ENCODE measurements at places on chromosomes 4 and X.

DNA sequence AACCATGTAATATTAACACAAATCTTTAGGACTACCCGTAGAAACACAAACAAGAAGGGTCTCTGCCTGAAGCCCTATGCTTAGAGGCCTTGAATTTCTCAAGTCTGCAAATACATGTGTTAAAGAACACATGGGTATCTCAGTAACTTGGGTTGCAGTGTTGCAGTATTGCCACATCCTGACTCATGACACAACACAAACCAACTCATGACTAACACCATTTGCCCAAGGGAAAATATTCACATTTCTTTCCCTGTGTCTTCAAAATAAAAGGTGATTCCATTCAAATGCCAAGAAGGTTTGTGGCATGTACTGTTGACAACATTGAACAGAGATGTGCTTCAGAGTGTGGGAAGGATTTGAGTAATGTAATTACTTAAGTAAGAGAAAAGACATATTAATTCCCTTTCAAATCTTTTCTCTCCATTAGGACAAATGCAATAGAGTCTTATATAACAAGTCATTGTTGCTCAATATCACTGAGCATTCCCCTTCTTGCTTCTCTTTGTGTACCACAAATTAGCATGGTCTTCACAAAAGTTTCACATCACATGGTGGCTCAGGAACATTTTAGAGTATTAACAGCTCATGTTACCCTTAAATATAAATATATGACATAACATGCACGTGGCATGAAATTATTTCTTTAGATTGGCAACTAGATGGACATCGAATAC is 487.1 kb downstream of the STPG2 start:
- DNase-seq = peak; percentile 1

GRCh38 chr4:64893205-64893604 is 484.0 kb upstream of the TECRL start:
- no peak for DNase-seq

DNA sequence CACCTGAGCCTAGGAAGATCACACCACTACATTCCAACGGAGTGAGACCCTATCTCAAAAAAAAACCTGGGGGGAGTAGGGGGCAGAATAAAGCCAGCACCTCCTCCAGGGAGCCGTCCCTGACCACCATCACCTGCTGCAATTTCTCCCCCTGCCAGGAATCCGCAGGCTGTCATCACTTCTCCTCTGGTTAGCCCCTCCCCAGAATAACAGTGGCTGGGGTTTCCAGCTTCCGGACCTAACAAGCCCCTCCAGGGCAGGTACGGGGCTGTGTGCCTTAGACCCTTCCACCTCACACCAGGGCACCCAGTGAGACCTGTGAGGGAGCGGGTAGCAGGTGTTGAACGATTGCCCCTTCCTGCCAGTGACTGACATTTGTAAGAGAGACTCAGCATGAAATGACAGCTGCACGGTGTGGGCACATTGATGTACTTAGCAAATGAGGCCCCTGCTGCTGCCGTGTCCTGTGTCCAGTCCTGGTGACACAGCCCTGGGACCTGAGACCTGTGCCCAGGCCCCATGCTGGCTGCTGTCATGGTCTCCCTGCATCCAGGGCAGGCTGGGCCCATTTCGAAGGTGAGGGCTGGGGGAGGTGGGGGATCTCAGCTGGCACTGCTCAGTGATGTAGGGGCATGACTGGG is 6.7 kb upstream of the WFS1 start:
- DNase-seq = no peak

- no peak for DNase-seq
Observed at GRCh38 chr4:187983746-187984145, 11.8 kb upstream of the ZFP42 start.

- peak; percentile 52 for DNase-seq
Observed at GRCh38 chrX:31223817-31224216, 152.0 kb upstream of the FTHL17 start.

- no peak for DNase-seq
Observed at GRCh38 chr4:69196209-69196965, 18.2 kb downstream of the UGT2B11 start.

DNA sequence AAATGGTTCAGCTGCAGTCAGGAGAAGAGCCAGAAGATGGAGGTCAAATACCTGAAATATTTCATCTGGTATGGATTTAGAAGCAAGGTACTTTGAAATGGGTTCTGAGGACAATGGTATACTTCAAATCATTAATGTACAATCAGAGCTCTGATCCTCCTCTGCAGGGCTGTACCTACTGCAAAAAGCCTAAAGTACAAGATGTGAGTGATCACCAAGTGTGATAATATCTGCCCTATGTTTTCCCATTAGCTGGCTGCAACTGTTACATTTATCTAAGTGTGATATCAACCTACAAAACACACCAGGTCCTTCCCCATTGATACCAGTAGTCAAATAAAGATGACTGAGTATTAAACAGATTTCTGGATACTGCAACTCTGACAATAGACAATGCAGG is 25.1 kb downstream of the HDX start:
- no peak for DNase-seq

DNA sequence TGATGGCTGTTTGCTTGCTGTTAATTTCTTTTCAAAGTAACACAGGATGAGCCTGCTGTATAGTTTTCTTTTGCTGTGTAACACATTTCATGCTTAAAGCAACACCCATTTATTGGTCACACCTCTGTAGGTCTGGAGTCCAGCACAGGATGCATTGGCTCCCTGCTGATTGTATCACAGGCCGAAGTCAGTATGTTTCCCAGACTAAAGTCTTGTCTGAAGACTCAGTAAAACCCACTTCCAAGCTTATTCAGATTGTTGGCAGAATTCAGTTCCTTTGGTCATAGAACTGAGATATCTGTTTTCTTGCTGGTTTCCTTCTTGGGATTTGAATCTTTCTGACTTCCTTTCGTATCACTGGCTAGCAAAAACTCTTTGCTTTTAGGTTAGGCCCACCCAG is 54.3 kb downstream of the LRP2BP start:
- no peak for DNase-seq

DNA sequence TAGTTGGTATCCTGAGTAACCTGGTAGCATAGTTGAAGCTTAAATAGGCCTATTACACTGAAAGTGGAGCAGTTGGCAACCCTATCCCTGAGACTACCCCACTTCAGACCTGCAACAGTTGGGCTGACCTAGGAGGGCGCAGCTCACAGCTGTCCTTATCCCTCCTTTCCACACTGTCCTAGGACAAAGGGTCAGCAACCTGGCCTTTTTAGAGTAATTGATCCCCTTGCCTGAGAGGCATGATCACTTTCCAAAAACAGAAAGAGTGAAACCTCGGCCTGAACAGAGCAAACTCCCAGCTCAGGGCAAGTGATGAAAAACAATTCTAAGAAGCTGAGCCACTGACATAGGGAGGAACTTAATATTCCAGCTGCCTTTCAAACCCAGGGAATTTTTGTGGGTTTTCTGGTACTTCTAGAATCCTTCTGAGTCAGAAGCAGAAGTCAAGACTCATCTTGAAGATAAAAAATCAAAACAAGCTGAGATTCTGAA is 94.9 kb upstream of the MYOZ2 start:
- DNase-seq = peak; percentile 94

DNA sequence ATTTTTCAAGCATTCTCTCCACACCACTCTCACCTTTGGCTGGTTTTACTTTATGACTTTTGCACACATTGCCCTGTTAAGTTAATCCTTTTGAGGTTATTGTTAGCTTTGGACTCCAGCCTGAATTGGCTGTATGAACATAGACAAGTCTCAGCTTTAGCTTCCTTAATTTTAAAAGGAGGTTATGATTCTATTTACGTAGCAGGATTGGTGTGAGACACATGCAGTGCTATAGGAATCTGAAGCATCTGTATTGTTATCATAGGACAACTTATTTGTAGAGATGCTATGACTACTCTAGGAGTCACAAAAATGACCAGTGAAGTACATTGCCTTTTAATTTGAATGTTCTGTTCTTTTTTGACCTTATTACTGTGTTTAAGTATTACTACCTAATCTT is 15.7 kb downstream of the PGAM4 start:
- no peak for DNase-seq

- DNase-seq = no peak
Observed at GRCh38 chr4:46444318-46445000, 54.5 kb upstream of the GABRA2 start.

GRCh38 chr4:42655921-42656678 is 805 bp downstream of the ATP8A1 start:
- DNase-seq = no peak

DNA sequence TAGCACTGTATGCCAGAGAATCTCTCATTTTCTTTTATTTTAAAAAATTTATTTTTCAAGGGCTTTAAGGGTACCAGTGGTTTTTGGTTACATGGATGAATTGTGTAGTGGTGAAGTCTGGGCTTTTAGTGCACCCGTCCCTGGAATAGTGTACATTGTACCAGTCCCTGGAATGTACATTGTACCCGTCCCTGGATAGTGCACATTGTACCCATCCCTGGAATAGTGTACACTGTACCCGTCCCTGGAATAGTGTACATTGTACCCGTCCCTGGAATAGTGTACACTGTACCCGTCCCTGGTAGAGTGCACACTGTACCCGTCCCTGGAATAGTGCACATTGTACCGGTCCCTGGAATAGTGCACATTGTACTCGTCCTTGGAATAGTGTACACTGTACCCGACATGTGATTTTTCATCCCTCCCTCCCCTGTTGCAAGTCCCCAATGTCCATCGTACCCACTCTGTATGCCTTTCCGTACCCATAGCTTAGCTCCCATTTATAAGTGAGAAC is 56.1 kb upstream of the HELT start:
- no peak for DNase-seq

DNA sequence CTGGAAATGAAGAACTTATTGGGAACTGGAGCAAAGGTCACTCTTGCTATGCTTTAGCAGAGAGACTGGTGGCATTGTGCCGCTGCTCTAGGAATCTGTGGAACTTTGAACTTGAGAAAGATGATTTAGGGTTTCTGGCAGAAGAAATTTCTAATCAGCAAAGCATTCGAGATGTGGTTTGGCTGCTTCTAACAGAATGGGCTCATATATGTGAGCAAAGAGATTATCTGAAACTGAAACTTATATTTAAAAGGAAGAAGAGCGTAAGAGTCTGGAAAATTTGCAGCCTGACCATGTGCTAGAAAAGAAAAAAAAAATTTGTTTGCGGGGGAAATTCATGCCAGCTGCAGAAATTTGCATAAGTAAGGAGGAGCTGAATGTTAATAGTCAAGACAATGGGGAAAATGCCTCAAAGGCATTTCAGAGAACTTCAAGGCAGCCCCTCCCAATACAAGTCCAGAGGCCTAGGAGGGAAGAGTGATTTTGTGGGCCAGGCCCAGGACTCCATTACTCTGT is 35.9 kb upstream of the PAPSS1 start:
- peak; percentile 39 for DNase-seq

GRCh38 chr4:114875630-114876029 is 237.8 kb downstream of the NDST4 start:
- DNase-seq = no peak

DNA sequence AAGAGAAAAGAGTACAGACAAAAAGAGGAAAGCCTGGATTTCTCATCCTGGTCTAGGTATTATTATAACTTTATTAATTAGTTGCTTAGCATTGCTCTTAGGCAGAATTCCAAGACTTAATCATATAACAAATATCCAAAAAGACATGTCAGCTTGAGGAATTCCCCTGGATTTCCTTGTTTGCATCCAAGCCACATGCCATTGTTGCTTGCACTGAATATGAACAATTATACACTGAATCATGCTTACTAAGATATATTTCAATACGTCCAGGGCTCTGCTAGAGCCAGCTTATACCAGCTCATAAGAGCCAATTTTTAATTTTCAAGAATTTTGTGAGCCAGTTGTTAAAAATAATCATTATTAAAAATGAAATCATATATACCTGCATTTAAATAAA is 5.5 kb upstream of the TLR10 start:
- no peak for DNase-seq

DNA sequence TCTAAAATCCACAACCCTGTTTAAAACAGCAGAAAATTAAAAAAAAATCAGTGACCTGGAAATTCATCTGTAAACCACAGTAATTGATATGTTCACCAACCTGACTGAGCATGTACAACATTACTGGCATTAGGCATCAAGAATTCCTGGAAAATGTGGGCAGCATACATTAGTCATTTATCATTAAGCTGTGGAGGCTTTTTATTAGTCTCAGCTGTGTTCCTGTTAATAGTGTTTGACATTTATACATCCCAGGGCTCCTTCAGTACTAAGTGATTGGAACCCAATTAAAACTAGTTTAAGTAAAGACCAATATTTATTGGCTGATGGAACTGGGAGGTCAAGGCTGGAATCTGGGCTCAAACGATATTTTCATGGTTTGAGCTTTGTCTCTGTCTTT is 227.3 kb upstream of the GIMD1 start:
- peak; percentile 22 for DNase-seq

GRCh38 chr4:155966731-155967395 is 13.2 kb upstream of the CTSO start:
- peak; percentile 44 for DNase-seq

GRCh38 chrX:8743126-8743732 is 11.3 kb upstream of the ANOS1 start:
- peak; percentile 25 for DNase-seq

DNA sequence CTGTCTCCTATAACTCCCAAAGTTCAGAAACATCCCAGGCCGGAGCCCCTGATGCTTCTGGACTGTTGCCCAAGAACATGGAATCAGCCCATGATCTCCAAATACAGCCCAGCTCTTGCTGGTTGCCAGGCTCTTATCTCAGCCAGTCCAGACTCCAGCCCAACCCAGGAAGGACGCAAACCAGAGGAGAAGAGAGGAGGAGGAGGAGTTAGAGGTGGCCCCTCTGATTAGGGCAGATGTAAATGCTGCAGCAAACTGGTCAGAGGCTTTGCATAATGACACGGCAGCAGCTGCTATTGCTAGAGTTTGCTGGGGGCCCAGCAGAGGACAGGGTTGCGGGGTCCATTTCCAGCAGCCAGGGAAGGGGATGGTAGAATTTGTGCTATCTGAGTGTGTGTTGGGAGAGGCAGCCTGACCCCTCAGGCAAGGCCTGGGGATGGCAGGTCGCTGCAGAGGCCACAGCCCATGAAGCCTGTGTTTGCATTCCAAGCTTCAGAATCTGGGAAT is 4.2 kb upstream of the OTUD5 start:
- no peak for DNase-seq

GRCh38 chrX:9163214-9163709 is 129.3 kb upstream of the FAM9B start:
- DNase-seq = peak; percentile 16

Measured in AG10803 (cell line).